GM12892 (cell line): ENCODE measurements at places on chromosomes 16 and 17.

DNA sequence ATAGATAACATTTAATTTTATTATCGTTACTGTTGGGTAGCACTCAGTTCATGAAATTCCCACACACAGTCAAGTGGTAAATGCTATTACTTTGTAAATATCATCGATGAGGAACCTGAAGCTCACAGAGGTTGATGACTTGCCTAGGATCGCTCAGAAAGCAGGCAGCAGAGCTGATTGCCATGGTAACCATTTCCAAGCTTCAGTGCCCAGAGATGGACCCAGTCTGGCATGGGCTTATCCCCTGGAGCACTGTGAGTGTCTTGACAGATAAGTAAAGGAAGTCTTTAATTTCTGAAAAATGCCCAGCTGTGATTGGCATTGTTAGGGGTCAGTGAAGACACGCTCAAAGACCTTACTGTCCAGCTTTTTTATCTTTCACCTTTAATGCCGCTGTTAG lies 95.0 kb downstream of the PRKCB start:
- no peak for DNase-seq

DNA sequence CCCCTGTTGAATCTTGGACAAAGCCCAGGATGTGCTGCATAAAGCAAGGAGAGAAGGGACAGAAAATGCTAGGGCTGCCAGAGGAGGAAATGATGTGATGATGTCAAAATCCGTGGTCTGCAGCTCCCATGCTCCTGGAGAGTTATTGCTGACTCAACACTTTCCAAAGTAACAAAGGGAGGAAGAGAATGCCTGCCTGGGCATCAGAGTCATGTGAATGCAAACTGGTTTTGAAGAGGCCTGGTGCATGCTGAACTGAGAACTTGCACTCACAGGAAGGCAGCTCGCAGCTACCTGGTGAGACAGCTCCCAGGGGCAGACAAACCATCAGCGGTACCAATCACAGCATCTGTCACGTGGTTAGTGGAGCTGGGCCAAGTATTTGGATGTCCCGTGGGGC lies 2.8 kb downstream of the MARVELD3 start:
- DNase-seq, result no peak

GRCh38 chr16:88880226-88881006 lies 14.0 kb upstream of the PABPN1L start:
- no peak for DNase-seq

DNA sequence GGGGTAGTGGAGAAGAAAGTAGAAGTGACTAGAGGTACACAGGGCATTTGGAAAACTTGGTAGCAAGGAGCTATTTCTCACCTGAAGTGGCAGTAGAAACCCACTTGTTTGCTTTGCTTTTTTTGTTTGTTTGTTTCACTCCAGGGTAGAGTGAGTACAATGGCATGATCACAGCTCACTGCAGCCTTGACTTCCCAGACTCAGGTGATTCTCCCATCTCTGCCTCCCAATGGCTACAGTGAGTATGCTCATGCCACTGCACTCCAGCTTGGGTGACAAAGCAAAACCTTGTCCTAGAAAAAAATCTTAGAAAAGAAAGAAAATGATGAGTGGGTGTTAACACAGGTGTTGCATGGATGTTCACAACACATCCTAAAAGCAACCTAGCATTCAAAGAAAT lies 40.4 kb downstream of the SCNN1G start:
- DNase-seq, result no peak

DNA sequence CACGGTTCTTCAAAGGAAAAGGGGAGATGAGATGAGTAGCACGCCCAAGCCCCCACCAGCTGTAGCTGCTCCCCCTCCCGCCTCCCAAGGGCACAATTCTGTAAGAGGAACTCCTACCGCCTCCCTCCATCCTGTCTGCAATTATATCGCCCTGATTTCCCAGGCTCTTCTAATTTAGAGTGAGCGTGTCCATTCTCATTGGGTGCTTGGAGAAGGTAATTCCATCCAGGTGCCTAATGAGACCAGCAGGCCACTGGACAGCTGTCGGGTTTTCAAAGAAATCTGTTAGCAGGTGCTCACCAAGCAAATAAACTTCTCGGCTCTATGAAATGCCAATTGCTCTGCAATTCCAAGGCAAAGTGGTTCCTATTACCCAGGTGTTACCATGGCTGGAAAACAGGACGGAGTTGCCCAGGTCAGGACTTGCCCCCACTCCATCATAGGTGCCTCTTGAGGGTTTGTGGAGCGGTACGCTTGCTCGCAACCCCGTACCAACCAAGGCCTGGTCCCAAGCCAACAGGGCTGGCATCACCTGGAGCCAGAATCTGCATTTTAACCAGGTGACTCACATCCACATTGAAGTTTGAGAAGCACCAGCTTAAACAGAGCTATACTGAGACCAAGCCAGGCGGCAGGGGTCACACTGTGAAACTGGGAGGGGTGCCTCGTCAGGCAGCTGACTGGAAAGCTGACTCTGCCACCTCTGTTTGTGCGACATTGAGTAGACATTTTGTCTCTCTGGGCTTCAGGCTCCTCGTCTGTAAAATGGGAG lies 16.5 kb upstream of the MEAK7 start:
- DNase-seq, result no peak

- DNase-seq, result no peak
Observed at GRCh38 chr17:78995022-78995760, 14.4 kb downstream of the CANT1 start.

DNA sequence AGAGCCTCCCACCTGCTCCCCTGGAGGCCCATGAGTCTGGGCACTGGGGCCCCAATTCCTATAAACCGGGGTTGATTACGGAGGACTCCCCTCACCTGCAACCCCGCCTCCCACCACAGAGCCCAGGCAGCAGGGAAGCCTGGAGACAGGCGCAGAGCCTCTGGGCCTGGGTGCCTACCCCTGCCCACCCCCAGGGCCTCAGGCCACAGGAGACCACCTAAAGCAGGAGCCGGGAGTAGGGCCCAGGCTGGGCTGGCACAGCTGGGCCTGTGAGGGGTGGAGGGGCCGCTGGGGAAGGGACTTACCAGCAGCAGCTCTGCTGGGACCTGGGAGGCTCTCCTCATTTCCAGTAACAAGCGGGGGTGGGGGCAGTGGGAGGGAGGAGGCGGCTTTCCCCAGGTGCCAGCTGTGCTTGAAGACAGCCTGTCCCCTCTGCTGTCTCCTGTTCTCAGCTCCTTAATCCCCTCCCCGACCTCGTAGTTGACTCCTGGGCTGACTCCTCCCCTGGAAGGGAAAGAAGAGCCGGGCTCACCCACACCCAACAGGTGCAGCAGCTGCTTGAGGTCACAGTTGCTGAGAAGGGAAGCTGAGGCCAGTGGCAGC lies 46.8 kb downstream of the TMEM235 start:
- no peak for DNase-seq

DNA sequence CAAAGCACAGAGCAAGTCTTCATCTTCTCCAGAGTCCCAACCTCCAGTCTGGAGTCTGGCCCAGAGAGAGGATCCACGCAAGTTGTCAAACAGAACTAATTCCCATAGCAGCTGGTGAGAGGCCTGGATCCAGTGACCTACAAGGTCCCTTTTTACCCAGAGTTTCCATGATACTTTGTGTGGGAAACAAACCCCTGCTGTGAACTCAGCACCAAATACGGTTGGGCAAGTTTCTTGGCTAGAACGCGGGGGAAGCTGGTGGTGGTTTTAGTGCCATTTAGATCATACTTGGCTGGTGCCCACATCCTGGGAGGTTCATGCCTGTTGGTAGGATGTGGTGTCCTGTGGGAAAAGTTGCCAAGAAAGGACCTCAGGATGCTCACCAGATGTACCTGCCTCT lies 18.1 kb downstream of the TMC7 start:
- DNase-seq, result no peak

- DNase-seq, result no peak
Observed at GRCh38 chr16:79595231-79595641, 5.3 kb downstream of the MAF start.

DNA sequence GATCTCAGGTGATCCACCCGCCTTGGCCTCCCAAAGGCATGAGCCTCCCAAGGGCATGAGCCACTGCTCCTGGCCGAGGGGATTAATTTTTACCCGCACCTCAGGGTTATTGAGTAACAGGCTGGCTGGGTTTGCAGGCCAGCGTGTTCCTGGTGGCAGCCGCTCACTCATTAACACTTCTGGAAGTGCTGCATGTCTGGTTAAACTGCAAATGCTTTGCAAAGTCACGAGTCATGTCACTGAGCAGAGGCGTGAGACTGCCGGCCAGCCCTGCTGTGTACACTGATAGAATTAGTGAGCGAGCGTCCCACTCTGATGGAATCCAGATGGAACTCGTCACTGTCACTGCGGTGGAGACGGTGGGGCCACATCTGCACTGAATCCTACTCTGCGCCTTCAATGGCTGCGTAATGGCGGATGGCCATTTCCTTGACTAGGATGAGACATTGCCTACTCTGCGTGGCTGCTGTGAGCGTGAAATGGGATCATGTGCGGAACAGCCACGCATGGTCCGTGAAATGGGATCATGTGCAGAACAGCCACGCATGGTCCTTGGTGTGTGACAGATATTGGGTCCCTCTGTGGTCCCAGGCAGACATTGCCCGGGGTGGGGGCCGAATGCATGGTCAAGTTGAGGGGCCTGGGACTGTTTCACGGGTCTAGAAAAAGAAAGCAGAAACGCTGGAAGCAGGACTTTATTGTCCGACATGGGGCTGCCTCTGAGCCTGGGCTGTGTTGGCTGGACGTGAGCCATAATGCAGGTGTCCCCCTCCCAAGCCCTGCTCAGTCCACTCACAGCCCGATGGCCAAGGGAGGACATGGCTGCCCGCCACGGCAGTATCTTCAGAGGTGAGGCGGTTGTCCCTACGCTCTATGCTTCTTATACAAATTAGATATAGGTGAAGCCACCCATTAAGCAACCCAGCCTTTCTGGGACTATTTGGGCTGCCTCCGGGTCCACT lies 740 bp upstream of the SLC5A10 start:
- no peak for DNase-seq

DNA sequence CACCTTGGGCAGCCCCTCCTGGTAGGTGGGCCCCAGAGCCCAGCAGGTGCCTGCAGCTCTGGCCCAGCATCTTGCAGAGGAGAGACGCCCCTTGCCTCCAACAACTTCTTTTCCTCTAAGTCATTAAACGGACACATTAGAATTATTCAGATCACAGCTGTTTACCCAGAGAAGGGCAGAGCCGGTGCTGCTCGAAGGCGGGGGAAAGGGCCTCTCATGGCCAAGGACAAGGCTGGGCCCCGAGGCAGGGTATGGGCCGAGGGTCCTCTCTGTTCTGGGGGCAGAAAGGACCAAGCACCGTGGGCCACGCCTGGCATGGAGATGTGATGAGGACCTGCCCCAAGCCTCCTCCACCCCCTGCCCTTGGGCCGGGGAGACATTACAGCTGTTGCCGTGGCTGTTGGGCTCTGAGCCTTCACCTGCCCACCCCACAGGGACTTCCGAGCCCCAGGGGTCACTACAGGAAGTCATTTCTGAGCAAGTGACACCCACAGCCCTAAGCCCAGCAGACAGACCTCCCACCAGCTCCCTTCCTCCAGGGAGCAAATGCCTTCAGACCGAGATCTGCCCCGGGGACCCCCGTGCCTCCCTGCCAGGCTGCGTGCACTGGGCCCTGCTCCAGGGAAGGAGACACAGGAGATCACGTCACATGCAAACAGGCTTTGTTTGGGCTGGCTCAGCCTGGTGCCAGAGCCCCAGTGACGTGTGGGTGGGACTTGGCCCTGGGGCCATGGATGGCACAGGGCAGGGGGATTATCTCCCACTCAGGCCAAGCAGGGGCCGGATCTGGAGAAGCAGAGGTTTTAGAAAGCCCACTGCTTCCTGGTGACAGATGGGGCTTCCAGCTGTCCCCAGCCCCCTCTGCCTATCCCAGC lies 699 bp upstream of the PVALEF start:
- no peak for DNase-seq

DNA sequence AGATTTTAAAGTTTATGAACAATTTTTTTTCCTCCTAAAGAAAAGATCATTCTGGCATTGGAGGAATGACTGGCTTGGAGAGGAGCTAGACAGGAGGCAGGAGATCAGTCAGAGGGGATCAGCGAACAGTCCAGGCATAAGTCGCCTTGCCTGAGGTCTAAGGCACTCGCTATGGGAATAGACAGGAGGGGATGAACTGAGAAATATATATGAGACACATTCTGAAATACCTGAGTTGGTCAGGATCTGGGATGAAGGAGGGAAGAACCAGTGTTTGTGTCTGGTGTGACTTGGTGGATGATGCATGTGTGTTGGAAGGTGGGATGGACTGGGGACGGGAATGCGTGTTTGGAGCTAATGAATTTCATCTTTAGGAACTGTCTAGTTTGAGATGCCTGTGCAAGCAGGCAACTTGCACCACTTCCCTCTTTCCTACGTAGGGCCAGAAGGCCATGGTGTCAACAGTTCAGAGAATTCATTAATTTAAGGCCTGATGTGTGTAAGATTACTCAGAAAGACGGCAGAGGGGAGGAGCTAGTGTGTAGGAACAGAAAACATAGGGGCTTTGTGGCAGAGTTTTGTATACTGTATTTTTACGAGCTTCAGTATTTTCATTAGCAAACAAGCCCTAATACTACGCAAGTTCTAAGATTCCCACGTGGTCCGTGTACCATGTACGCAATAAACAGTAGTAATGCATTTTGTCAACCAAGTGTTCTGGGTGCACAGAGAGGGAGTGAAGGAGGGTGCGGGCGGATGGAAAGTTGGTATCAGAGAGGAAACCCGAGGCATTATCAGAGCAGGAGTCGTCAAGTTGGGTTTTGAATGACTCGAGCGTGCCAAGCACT lies 825 bp downstream of the HEATR6 start:
- DNase-seq, result no peak

DNA sequence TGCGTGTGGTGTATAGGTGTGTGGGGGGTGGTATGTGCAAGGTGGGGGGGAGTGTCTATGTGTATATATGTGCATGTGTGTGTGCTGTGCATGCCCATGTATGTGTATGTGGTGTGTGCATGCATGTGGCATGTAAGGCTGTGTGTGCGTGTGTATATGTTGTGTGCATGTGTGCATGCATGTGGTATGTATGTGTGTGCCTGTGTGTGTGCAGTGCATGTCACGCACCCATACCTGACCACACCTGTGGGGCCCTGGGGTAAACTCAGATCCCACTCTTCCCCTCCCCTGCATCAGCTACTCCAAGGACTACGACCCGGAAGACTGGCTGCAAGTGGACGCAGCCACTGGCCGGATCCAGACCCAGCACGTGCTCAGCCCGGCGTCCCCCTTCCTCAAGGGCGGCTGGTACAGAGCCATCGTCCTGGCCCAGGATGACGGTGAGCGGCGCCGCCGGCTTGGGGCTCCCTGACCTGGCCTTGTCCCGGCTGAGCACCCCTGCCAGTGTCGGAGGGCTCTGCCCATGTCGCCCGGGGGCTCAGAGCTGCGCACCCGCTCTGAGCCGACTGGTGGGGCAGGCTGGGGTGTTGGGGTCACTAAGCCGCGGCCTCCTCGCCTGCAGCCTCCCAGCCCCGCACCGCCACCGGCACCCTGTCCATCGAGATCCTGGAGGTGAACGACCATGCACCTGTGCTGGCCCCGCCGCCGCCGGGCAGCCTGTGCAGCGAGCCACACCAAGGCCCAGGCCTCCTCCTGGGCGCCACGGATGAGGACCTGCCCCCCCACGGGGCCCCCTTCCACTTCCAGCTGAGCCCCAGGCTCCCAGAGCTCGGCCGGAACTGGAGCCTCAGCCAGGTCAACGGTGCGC lies 9.1 kb downstream of the SLC22A31 start:
- no peak for DNase-seq
